ENCODE measurements at places on chromosomes 6 and 20. TPM values are rescaled to one million over a fixed set of nuclear protein-coding genes. Genes with fewer than 3 reads are reported as not detected.

- DNase-seq = no peak
Measured at GRCh38 chr20:15930311-15931305, 642.6 kb downstream of the KIF16B start.

DNA sequence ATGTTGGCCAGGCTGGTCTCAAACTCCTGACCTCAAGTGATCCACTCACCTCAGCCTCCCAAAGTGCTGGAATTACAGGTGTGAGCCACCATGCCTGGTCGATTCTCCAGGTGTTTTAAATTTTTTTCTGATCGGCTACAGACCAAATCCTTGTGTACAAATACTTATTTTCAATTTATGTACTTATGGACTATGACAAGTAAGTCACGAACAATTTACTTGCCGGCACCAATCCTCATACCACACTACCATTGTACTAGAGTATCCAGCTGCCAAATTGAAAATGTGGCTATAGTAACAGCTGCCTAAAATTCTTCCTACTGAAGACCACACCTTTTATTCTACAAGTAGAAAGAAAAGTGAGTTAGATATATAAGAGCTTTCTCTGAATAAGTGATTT lies 26.9 kb downstream of the LIN28B start:
- no peak for DNase-seq

RAB23 gene
- polyA plus RNA-seq = 25.3 TPM

DNA sequence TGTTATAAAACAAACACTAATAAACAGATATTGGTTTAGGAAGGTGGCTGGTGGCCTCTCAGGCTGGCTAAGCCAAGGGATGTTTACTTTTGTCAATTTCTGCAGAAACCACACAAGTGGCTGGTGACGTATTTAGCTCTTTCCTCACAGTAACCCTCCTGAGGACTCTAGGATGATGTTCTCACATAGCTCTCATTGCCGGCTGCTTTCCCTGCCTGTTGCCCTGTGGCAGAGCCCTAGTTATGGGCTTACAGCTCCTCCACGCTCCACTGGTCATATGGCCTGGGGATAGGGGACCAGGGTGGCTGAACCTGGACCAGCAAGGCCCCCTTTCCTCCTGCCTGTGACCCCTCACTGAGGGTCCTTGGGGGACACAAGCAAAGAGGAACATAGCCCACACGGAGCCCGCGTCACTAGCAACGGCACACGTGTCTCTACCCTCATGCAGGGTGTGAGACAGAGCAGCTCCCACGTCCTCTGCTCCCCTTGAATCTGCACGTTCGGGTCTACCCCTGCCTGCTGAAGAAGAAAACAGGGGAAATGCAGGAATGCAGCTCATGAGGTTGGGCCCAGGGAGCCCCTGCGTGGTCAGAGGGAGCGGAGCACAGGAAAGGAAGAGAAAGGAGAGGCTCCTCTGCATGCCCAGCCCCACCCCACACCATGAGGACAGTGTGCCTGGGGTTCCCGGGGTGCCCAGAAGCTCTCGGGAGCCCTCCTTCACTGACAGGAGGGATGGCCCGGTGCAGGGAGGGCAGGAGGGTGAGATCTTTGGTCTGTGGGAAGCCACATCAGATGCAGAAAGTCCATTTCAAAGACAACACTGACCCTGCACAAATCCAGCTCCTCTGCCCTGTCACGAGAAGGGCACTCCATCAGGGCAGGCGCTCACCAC lies 13.9 kb downstream of the RAMACL start:
- DNase-seq = peak; percentile 46

- no peak for DNase-seq
Measured at GRCh38 chr6:41336824-41337223, 1.4 kb downstream of the NCR2 start.

DNA sequence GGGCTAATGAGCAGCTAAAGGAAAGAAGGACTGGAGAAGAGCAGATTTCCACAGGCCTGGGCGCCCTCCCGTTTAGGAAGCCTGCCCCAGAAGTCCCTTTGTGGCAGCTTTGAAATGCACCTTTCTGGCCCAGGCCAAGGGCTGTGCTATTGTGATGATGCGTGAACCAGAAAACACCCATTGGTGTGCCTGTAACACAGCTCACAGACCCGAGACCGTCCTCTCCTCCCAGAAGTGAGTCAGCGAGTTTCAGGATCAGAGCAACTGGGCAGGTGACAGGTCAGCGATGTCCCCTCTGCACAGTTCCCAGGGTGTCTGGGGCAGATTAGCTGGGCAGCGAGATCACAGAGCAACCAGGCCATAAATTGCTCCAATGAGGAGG lies 71.9 kb upstream of the SULF2 start:
- no peak for DNase-seq

CRISP3 gene
- 1.2 TPM for polyA plus RNA-seq

MYH7B gene
- 2.3 TPM for polyA plus RNA-seq

DNA sequence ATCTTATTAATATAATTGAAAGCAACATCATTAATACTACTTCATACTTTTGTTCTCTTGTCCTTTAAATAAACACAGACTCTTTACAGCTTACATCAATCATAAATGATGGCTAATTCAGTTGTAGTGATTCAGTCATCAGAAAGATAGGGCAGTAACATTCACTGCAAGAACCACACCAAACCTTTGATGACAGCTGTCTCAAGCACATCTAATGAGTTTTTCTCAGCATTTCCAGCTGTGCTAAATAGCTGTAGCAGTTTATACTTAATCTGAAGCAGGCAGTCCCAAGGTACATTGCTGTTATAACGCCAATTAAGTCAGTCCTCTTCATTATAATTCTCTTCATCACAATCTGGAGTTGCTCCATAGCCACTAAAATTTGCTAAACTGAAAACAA lies 45.7 kb downstream of the PREP start:
- no peak for DNase-seq

OR12D3 gene
- polyA plus RNA-seq = not detected

ZNF451 gene
- 42.8 TPM for polyA plus RNA-seq

PDE10A gene
- 4.7 TPM for polyA plus RNA-seq

- peak; percentile 3 for DNase-seq
Measured at GRCh38 chr20:49045440-49046086, 549 bp upstream of the CSE1L start.

DNA sequence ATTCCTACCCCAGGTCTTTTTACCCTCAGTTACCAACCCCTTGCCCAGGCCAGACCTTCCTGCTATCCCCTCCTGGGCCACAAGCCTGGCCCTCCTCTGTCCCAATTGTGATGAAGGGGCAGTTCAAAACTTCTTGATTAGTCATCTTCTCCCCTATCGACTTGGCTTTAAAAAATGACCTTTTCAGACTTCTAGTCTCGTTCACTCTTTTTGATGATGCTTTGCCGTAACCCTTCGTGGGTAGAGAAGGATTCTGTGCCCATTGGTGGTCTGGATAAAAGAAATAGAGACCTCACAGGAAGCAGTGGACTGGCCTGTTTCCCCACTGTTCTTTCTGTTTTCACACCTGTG lies 5.5 kb downstream of the VEGFA start:
- no peak for DNase-seq

SNAP25 gene
- 5.5 TPM for polyA plus RNA-seq

MTHFD1L gene
- 13.7 TPM for polyA plus RNA-seq

DNA sequence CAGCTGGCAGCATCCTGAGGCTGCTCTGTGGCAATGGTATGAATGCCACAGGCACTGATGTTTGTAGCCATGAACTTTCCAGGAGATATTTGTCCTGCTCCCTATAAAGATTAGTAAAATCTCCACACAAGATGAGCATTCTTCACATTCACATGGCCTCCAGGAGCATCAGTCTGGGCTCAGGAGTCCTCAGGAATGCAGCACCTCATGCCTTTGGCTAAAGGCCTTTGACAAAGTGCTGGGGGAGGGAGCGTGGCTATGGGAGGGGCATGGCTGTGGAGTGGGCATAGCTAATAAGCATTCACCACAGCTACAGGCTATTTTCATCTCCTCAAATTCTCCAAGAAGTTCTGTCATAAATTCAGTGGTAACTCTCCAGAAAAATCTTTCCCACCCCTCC lies 90.5 kb upstream of the LY86 start:
- no peak for DNase-seq

PHACTR3 gene
- polyA plus RNA-seq = 6.3 TPM

DNA sequence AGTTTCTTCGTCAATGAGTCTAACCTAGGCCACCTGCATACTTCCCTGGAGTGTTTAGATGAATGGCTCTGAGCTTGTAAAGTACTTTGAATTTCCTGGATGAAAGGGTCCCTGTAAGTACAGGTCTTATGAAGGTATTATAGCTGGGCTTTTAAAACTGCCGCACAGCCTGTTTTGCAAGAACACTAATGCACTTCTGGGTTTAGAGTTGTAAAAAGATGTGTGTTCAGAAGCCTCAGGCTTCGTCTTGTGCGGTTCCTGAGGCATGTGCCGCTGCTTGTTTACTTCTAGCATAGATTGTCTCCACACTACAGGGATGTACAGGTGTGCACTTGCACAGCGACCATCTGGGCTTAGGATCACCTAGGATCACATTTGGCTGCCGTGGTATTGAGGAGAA lies 324.5 kb downstream of the SOX4 start:
- no peak for DNase-seq

- no peak for DNase-seq
Measured at GRCh38 chr6:4908062-4908461, 95.8 kb downstream of the RPP40 start.

VSX1 gene
- not detected for polyA plus RNA-seq

ZBTB9 gene
- 10.6 TPM for polyA plus RNA-seq

GRCh38 chr6:1589208-1589607 lies 20.5 kb upstream of the FOXC1 start:
- no peak for DNase-seq

NT5DC1 gene
- polyA plus RNA-seq = 60.1 TPM

DNA sequence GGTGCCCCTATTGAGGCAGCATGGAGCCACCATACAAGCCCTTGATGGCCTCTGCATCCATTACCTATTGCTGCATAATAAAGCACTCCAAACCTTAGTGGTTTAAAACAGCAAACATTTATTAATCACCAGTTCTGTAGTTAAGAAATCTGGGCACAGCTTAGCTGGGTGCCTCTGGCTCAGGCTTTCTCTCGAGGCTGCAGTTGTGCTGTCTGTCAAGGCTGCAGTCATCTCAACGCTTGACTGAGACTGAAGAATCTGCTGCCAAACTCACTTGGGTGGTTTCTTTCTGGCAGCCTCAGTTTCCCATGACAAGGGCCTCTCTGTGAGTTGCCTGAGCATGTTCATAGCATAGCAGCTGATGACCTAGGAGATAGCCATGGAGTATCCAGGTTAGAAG lies 207.4 kb upstream of the LRFN2 start:
- no peak for DNase-seq

INSM1 gene
- polyA plus RNA-seq = 0.90 TPM

RGS17 gene
- 2.4 TPM for polyA plus RNA-seq

- DNase-seq = no peak
Measured at GRCh38 chr6:17851001-17851719, 136.3 kb downstream of the KIF13A start.

DNA sequence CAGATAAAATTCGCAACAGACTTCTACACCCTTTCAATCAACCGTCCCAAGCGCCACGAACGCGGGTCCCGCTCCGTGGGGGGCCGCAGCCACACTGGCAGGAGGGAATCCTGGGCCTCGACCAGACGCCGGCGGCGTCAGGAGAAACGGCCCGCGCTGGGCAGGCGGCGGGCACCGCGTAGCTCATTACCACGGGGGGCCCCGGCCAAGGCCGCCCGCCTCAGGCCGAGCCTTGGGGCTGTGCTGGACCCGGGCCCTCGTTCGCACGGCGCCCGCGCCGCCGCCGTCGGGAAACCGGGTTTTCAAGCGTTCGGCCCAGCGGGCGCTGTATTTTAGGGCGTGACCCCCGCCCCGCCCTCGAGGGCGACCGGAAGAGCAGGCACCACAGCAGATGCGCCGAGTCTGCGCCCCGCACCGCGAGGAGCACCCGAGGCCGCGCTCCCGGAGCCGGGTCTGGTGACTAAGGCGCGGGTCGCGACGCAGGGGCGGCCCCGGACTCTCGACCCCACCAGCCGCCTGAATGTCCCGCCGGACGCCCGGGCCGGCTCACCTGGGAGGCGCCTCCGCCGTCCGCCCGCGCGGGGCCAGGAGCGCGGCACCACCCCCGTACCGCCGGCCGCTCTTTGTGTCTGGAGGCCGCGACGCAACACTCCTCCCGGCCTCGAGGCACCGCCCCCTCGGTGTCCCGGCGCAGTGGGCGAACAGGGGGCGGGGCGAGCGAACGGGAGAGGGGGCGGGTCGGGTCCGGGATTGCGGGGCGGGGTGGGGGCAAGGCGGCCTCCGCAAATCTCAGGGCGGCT lies at the start of gene NINL:
NINL (minus strand) TSS at position 627 of the 800 bp plus-strand sequence. CDS start 58,944 bp downstream, outside the sequence.
- peak; percentile 70 for DNase-seq

DNA sequence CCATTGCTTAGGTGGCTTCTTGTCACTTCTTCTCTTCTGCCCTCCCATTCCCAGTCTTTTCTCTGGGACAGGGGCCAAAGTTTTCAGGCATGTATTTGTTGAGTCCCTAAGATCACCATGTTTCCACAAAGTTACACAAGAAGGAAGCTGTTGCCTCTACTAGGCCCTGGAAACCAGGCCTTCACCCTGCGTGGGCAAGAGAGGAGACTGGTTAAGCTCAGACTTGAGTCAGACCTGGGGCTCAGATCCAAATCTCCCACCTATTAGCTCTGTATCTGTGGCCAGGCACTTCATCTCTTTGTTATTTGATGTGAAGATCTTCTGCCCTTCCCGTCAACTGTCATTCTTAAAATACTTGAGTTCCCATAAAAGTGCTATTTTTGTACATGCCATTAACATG lies 154.6 kb downstream of the SASH1 start:
- no peak for DNase-seq

SNX21 gene
- 17.7 TPM for polyA plus RNA-seq

DCDC2 gene
- polyA plus RNA-seq = 8.3 TPM

GRCh38 chr20:56072165-56072564 lies 66.8 kb upstream of the CBLN4 start:
- no peak for DNase-seq

- no peak for DNase-seq
Measured at GRCh38 chr20:59647271-59647670, 42.9 kb downstream of the PHACTR3 start.

GRCh38 chr6:129764761-129765407 lies 54.9 kb upstream of the ARHGAP18 start:
- no peak for DNase-seq
